NB4 (cell line): ENCODE measurements at places on chromosomes 4 and X.

GRCh38 chr4:137853424-137853823 lies 321.1 kb upstream of the PCDH18 start:
- DNase-seq: no peak

DNA sequence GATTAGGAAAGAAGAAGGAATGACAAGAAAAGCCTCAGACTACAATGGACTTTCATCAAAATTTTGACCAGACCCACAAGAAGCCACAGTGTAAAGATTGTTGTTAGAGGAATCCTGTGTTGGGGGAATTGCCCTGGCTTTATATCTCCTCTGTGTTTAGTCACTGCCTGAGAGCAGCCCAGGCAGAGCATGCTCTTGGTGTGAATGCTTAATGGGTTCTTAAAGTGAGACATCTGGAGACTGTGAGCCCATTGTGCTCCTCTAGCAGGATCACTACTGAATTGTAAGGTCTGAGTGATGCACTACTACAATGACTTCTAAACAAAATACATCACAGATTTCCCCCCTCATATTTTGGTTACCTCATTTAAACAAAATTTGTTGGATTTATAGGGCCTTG lies 1860.5 kb upstream of the ADGRL3 start:
- no peak for DNase-seq

GRCh38 chr4:78767350-78767749 lies 8.8 kb upstream of the BMP2K start:
- DNase-seq: no peak

GRCh38 chrX:130079824-130080406 lies 30.4 kb downstream of the ELF4 start:
- DNase-seq: peak; percentile 72

- DNase-seq: peak; percentile 56
These were observed 100.7 kb upstream of the PTPN13 start for GRCh38 chr4:86493460-86493859.

- DNase-seq: no peak
These were observed 903.3 kb downstream of the STIM2 start for GRCh38 chr4:27763830-27764525.

- no peak for DNase-seq
These were observed 177.8 kb downstream of the RAB28 start for GRCh38 chr4:13306356-13306755.
